Spinal cord (tissue), 10 donors: ENCODE measurements at places on chromosomes 1 and 21.

DNA sequence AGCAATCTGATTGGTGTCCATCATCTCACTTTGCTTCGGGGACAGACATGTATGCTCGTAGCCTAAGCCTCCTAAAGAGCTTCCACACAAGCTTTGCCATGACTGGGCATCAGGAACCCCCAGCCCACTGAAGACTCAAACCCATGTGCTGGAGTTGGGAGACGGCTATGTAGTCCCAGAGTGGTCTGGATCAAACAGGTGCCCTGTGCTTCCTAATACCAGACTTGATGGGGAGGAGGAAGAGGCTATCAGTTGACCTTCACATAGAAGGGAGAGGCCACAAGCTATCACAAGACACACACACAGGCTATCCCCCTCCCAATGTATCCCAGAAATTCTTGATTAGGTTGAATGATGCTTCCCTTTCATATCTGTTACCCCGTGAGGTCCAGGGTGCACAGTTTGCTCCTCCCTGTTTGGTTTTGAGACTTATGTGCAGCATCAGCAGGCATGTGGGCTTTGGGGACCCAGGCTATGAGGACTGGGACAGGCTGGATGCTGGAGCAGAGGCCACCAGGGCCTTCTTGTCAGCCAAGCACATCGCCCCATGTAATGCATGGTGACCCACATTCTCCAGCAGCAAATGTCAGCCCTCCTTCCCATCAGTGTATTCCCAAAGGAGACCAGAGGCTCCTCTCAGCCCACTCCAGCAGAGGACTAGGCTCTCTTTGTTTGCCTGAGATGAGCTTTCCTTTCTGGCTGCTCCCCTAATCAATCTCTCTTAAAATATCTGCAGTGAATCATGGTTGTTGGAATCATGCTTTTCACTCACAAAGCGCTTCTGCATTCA, 159.8 kb downstream of the GRIK3 start:
- no peak for DNase-seq

DNA sequence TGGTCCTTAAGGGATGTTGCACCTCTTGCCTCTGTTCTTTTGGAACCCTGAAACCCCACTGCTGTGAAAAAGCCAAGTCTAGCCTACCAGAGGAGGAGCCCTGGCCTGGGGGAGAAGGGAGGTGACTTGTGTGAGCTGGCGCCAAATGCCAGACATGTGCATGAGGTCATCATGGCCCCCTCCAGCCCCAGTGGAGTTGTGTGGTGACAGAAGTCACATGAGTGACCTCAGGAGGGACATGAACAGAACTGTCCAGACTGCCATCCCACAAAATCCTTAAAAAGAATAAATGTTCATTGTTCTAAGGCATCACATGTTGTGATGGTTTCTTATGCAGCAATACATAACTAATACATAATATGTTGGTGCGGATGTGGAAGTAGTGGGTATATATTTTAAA, 10.8 kb downstream of the HHAT start:
- DNase-seq: no peak

- no peak for DNase-seq
Measured at GRCh38 chr21:41369920-41370839, 8.4 kb downstream of the MX2 start.

DNA sequence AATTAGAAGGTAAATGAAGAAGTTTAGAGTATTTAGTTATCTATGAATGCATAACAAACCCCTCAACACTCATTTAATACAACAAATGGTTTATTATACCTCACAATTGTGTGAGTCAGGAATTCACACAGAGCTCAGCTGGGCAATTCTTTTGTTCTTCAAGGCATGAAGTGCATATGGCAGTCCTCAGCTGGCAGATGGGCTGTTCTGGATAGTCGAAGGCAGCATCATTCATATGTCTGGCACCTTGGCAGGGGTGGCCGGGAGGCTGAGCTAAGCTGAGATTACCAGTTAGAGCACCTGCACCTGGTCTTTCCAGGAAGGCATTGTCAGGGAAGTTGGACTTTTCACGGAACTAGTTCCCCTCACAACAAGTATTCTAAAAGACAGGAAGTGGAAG, 286.2 kb upstream of the DUSP10 start:
- DNase-seq: no peak
